Naive thymus-derived CD4-positive, alpha-beta T cell (primary cell): ENCODE measurements at places on chromosomes 12 and 14.

DNA sequence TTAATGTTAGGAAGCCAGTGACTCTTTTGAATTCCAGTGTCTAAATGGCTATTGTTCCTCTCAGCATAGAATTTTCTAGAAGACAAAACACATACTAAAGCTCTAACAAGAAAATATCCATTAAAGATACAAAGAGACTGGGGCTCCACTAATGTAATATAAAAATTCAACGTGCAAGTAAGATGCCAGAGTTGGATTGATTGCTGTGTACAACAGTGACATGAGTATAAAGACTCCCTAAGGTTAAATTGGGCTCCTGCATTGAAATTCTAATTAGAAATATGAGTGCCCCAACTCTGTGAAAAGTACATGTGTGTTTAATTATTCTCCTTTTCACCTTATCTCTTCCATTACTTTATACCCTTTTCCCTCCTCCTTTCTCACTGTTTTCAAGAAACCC, 253.6 kb upstream of the G2E3 start:
- DNase-seq = no peak

DNA sequence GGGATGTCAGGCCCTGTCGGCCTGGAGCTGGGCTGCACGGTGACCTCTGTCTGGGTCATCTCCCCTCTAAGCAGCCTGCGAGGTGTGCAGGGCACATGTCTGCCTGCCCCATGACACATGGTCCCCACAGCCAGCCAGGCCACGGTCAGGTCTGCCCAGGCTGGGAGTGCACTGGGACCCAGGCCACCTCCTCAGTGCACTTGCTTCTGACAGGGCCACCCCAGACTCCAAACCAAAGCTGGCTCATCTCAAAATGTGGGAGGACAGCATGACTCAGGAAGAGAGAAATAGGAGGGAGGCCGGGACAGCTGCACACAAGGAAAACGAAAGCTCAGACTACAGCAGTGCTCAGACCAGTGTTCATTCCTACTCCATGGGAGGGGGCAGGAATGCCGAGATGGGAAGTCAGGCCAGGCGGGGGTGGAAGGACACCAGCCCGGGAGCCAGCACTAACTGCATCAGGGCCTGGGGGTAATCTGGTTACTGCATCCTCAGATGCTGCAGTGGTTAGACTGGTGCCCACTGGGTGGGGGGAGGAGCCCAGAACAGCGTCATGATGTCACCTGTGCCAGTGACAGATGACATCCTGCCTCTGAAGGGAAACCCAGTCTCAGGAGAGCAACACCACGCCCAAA, 4.0 kb downstream of the P2RX2 start:
- no peak for DNase-seq

DNA sequence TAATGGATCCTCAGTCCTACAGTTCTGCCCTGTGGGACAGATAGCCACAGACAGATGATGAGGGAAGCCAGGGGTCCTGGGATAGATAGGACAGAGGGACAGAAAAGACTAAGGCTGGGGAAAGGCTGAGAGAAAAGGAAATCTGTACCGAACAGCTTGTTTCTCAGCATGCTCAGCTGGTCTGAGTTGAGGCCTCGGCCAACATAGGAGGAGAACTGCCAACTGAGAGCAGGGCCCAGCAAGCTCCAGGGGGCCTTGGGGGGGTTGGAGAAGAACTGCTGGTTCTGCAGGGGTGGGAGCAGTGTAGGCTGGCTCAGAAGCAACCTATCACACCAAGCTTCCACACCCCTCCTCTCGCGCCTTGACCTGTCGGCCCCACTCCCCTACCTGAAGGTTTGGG, 10.1 kb downstream of the IL23A start:
- DNase-seq = no peak

GRCh38 chr12:114628199-114628598, 55.8 kb downstream of the TBX3 start:
- DNase-seq = no peak

DNA sequence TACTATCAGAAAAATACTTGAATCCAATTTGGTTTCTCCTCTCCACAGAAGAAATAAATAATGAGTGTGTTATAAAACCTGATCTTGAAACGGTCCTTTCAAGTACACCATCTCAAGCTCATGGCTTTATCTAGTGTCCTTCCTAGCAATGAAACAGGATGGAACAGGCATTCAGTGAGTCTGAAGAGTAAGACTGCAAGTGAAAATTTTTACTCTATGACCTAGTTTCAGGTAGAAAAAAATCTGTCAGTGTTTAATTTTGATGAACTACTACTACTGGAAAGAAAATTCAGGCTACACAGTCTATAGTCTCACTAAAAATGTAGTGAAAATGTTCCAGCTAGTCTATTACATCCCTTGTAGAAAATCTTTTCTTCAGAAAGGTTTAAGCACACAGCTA, 7.7 kb downstream of the CBX5 start:
- no peak for DNase-seq
